ENCODE measurements at places on chromosomes 1 and 21.

DNA sequence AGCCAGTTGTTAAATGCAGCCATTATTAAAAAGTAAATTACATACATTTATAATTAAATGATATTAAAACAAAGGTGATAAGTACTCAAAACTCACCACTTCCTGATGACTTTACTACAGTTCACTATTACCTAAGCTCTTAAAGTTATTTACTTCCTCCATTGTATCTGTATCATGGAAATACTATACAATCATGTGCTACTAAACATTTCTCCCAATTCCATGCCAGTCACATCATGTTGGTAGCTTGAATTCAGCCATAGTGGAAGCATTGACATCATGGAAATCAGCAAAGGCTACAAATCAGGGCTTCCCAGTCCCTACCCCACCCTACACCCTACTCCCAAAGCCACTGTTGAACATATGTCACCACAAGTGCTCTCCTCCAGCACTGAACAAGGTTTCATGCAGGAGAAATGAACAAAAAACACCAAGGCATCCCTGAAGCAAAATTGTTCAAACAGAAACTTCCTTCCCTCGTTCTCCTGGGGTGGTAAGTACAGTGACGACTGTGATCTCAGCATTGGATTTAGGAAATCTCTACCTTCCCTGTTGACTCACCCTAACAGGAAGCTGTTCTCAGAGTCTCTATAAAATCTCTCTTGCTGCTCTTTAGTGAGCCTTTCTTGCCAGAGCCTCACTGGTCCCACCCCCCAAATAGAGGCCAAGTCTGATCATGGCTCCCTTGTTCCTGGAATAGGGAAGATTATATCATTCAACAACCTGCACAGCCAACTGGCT, 12.7 kb downstream of the VSIG8 start:
- no peak for DNase-seq

DNA sequence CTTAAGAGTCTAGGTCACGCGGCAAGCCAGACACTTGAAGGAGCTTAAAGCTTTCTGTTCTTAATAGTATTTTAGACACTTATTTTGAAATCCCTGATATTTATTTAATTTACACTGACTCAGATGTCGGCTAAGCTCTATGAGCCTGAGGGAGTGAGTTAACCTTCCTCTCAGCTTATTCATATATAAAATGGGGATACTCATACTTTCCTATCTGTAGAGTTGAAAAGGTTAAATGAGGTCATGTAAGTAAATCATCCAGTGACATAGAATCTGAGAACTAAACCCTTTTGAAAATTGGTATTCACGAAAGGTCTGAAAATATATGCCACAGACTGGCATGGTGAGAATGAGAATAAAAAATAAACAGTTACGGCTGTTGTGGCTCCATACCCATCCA, 1.4 kb upstream of the GPR161 start:
- DNase-seq = no peak

GRCh38 chr1:81029266-81029665, 771.5 kb upstream of the ADGRL2 start:
- DNase-seq = no peak

GRCh38 chr1:67304023-67304422, 3.6 kb upstream of the IL12RB2 start:
- no peak for DNase-seq

DNA sequence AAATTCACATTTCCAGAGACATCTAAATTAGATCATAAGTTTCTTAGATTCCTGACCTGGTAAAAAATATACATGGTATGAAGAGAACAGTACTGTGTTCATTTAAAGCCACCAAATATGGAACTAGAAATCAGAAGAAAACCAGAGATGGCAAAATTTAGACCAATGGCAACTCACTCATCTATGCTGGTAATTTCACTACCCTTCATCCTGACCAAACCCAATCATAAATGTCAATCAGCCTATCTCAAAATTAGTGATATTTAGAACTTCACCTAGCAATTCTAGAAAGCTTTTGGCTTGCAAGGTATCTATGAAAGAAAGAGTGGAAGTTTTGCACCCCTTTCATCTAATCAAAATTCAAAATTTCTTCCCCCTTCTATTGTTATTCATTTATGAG, 107.7 kb downstream of the NIBAN1 start:
- DNase-seq = no peak

GRCh38 chr1:1371364-1371745, 3.7 kb downstream of the AURKAIP1 start:
- DNase-seq = no peak

DNA sequence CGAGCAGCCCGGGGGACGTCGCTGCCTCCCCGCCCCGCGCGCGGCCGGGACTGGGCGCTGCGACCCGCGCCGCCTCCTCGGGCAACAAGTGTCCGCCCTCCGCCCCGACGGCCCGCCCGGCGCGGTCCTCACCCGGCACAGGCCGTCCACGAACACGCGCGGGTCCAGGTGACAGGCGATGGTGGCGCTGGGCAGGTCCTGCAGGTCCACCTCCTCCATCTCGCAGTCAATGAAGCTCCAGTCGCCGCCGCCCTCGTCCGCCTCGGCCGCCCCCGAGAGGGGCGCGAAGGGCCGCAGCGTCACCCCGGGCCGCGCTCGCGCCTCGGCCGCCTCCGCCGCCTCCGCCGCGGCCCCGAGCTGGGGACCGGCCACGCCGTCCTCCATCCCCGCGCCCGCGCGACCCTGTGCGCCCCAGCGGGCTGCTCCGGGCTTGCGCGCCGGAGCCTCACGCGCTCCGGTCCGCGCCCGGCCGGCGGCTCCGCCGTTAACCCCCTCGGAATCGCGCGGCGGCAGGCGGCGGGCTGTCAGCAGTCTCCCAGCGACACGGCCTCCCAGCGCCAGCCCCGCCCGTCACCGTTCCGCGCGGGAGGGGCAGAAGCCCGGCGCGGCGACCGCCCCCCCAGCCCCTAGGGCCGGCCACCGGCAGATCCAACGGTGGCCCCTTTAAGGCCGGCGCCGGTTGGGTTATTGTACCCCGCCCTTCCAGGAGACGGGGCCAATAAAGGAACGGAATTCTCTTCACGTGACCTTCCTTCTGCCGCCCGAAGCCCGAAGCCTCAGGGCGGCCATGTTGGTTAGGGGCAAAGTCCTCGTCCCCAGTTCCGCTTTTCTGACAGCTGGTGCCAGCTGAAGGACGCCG, at the start of gene RCAN1:
RCAN1 (minus strand) TSS at position 486 of the 859 bp plus-strand sequence; CDS start at position 384, 102 bp downstream.
- peak; percentile 77 for DNase-seq

- DNase-seq = no peak
These were observed 144.0 kb upstream of the ZNF648 start for GRCh38 chr1:182205351-182206022.

GRCh38 chr21:38989379-38989744, 183.6 kb downstream of the ETS2 start:
- DNase-seq = no peak

- peak; percentile 44 for DNase-seq
These were observed 40.6 kb downstream of the MAPKAPK2 start for GRCh38 chr1:206725109-206725963.

Data from stimulated activated CD4-positive, alpha-beta T cell treated with anti-CD3 and anti-CD28 coated beads, Interleukin-2, amount 100 ng/mL, for 4 hours (primary cell).